Liver (tissue), 10 donors: ENCODE measurements at places on chromosomes 1 and 21. TPM values are rescaled to one million over a fixed set of nuclear protein-coding genes. Genes with fewer than 3 reads are reported as not detected.

DNA sequence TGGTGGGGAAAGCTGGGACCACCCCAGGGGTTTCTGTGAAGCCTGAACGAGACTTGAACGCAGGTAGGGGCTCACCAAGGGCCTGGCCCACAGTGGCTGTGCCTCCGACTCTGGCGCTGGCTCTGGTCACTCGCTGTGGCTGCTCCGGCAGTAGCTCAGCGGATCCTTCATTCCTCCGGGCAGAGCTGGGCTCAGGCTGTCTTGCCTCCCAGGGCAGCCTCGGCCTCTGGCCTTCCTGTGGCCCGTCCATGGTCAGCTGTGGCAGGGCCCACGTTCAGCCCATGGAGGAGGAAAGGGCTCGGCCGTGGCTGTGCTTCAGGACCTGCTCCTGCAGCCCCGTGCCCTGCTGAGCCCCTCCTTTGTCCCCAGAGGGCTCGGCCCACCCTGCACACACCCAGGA is 162.9 kb upstream of the C1orf174 start:
- DNase-seq: no peak

DNA sequence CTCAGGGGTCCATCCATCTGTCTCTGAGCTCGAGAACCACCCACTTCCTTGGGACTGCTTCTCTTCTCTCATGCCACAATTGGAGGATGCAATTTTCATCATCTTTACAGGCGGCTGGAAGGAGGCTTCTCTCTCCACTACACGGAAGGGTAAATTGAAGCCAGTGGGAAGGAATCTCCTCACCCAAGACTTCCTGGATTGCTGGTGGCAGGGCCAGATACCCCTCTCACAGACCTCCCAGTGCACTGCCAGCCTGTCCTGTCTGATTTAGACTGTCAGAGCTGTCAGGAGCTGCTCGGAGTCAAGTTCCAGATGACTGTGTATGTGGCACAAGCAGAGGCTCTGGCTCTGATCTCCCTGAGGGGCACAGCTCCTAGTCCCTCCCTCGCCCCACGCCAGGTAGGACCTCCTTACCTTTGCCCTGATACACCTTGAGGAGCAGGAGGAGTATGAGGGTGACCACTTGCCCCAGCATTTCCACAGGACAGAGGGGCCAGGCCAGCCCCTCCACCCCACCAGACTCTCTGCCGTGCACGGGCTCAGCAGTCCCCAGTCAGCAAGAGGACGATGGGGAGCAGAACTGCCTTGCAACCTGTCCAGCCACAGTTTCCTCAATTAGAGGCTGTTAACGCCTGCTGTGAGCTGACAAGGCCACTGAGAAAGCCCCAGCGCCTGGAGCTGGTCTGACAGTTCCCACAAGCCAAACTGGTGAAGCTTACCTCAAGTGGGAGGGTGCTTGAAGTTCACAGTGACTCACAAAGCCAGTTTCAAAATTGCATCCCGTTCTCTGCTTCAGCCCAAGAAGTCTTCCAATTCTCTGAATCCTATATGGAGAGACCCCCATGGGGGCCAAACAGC is at the start of gene CD244:
Gene CD244 (minus strand): TSS at position 685 of the 858 bp plus-strand sequence. CDS start 210 bp downstream, at position 475.
- no peak for DNase-seq

Gene FCRL4
- total RNA-seq: not detected

Gene TNFAIP8L2
- total RNA-seq: 4.4 TPM

Gene HS2ST1
- total RNA-seq: 11.8 TPM

Gene KRTAP7-1
- not detected for total RNA-seq

DNA sequence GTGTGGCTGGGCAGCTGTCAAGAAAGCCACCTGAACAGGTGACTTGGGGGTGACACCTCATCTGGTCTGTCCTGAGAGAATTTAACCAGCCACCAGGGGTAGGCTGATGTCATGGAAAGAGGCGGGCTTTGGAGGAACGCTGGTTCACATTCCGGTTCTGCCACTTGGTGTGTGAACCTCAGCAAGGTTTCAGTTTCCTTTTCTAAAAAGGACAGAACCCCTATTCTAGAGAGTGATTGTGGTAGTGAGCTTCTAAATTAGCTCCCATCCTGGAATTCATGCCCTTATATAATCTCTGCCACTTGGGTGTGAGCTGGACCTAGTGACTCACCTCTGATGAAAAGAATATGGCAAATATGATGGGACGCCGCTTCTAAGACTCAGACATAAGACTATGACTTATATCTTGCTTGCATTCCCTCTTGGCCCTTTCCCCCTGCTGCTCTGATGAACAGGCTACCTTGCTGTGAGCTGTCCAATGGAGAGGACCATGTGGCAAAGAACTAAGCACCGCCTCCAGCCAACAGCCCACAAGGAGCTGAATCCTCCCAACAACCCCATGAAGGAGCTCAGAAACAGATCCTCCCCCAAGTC is 332.1 kb downstream of the RRAGC start:
- no peak for DNase-seq

DNA sequence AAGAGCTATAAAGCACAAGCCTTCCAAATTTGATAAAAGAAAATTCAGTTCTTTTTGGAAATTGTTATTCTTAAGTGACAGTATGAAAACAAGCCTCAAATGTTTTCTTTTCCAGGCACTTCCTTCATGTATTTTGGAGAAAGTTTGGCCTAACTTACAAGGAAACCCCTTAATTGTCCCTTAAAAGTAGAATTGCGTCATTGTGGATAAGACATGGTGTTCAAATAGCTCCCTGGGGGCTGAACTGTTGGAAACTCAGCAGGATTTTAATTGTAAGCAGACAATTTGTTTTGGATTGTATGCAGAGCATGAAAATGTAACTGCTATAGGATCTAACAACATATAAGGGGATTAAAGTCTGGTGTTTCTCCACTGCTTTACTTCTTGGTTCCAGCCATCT is 35.4 kb upstream of the FGGY start:
- no peak for DNase-seq

Gene KLF17
- total RNA-seq: not detected

- DNase-seq: peak; percentile 24
Measured at GRCh38 chr1:17192394-17193221, 12.3 kb upstream of the PADI1 start.

GRCh38 chr1:175873290-175873935 is 130.0 kb upstream of the TNR start:
- no peak for DNase-seq

GRCh38 chr1:92995441-92996430 is 34.5 kb upstream of the DIPK1A start:
- DNase-seq: no peak

- no peak for DNase-seq
Measured at GRCh38 chr1:68889471-68889870, 392.6 kb upstream of the DEPDC1 start.

- no peak for DNase-seq
Measured at GRCh38 chr1:205930195-205930577, 13.1 kb downstream of the SLC26A9 start.

- no peak for DNase-seq
Measured at GRCh38 chr1:56816264-56816663, 2.9 kb downstream of the FYB2 start.

GRCh38 chr1:11707621-11708276 is 16.2 kb downstream of the DRAXIN start:
- peak; percentile 57 for DNase-seq

DNA sequence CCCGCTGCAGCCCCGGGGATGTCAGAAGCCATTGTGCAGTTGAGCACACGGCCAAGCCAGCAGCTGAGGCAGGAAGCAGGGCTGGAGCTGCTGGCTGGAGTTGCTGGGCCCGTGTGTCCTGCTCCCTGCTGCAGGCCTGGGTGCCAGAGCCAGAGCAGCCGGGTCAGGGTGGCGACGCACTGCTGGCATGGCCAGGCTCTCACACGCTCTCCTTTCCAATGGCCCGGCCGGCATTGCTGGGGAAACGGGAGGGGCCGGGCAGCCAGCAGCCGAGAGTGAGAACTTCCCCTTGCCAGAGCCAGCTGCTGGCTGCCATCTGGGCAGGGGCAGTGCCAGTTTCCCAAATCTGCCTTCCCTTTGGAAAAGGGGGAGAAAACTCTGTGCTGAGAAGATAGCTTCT is 82.4 kb upstream of the PROX1 start:
- no peak for DNase-seq

- DNase-seq: no peak
Measured at GRCh38 chr1:115630342-115630741, 11.4 kb upstream of the VANGL1 start.

- DNase-seq: no peak
Measured at GRCh38 chr1:77279929-77280328, 1.9 kb upstream of the AK5 start.

DNA sequence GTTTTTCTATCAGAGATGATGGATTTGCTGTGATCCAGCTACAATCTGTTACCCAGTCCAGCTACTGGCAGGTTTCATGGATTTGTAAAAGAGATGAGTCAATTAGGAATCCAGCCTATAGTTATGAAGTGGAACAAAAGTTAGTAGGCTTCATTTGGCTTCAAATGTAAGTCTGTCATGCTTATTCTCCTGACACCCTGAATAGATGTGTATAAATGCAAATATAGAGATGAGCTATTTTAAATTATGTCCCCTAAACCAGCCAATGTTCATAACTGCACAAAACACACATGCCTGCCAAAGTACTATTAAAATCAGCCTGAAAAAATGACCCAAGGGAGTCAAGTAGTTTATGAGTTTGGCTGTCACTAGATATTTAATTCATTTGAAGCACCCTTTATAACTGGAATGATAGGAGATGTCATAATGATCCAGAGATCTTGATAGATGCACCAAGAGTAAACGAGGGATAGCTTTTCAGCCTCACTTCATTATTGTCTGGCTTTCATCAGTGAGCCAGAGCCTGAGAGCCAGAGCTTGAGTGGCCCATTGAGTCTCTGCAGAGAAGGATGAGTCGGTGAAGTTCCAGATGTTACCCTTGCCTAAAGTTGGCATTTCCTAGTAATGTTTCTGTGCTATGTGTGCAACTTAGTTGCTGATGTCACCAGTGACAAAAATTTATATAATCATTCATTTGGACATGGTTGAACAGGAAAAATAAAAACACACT is 11.8 kb upstream of the NTMT2 start:
- DNase-seq: no peak

GRCh38 chr1:24179251-24179840 is 7.7 kb downstream of the IFNLR1 start:
- no peak for DNase-seq

Gene MEGF6
- 11.0 TPM for total RNA-seq

DNA sequence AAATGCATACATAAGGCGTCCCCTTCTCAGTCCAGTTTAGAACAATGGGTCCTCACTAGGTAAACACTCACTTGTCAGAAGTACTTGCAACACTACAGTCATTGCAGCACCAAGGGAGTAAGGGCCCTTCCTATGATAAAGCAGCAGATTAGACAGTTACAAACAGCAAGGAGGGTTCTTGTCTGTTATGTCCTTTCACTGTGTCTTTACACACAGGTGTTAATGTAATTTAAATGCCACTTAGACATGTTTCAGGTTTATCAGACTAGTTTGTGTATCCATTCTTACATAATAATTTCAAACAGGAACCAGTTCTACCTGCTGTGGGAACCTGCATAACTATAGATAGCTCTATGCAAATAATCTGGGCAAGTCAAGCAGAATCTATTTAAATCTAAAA is 105.6 kb upstream of the USH2A start:
- DNase-seq: no peak

Gene PATJ
- 10.1 TPM for total RNA-seq

- no peak for DNase-seq
Measured at GRCh38 chr21:32562915-32563314, 22.4 kb downstream of the TCP10L start.

DNA sequence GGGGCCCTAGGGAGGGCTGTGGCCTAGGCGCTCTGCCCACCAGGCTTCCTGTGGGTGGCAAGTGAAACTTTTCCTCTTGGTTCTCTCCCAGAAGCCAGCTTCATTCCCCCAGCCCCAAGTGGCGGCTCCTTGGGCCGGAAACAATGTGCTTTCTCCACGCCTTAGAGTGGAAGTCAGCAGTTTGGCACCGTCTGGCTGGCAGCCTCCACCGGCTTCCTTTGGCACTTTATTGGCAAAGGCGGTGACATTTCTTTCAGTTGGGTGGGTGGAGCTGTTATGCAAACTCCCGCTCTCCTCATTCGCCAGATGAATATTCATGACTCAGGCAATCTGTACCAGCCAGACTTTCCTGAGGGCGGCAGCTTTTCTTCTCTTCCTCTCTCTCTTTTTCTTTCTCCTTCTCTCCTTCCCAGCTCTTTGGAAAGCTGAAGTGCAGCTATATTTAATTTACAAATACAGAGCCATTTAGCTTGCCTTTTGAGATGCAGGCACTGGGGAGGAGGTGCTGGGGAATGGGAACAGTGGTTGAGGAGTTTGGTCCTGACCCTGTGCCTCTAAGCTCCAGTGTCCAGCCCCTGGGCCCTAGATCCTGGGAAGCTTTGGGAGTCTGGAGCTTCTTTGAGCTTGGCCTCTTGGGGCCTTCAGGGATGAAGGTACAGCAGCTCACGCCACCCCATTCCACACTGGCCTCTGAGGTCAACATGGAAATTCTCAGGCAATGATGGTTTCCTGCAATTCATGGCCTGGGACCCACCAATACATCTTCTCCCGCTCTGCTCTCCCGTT is 67.8 kb upstream of the POU3F1 start:
- no peak for DNase-seq

Gene GOLPH3L
- total RNA-seq: 11.3 TPM

- DNase-seq: no peak
Measured at GRCh38 chr1:22101199-22101598, 41.7 kb downstream of the WNT4 start.

GRCh38 chr1:194931166-194931565 is 1677.1 kb downstream of the KCNT2 start:
- DNase-seq: no peak

DNA sequence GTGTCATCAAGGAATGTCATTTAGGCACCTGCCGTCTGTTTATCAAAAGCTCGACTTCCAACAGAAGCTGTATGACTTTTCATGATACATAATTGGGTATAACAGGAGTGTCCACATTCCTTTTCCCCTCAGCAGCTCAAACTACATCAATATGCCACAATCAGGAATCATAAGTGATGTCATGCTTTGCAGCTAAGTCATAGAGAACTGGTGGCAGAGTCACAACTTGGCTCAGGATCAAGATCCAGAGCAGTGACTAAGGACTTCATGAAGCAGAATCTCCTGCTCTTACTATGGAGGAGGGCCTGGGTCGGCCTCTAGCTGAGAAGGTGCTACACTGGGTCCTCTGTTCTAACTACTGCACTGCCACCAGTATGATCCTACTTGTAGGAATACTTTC is 36.5 kb upstream of the AGBL4 start:
- DNase-seq: no peak

GRCh38 chr21:7947422-7947821 is 2574.0 kb upstream of the TPTE start:
- no peak for DNase-seq

Gene CACHD1
- 3.3 TPM for total RNA-seq

Gene C8A
- total RNA-seq: 144 TPM

Gene AQP10
- total RNA-seq: not detected

- DNase-seq: no peak
Measured at GRCh38 chr1:195867638-195868037, 740.6 kb downstream of the KCNT2 start.

GRCh38 chr1:59054172-59054571 is 242.7 kb upstream of the FGGY start:
- no peak for DNase-seq

Gene BRDT
- not detected for total RNA-seq

Gene ZRANB2
- 37.0 TPM for total RNA-seq

GRCh38 chr21:26443867-26444266 is 129.2 kb downstream of the CYYR1 start:
- no peak for DNase-seq
